IMR-90 (cell line): ENCODE measurements at places on chromosomes 6 and 20. TPM values are rescaled to one million over a fixed set of nuclear protein-coding genes. Genes with fewer than 3 reads are reported as not detected.

DNA sequence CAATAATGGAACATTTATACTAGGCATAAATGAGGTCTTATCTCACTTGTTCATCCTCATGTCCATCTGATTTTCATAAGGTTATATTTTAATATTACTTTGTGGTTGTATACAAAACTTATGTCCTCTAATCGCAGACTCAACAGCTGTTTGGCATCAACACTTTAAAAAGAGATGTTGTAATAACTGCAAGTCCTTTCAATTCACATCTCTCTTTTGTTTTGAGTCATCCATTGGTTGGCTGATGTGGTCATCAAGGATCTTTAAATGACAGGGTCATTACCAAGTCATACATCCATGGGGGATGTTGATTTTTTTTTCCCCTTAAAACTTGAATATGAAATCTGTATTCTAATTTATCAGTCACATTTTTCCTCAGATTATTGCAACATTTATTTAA lies 299.4 kb upstream of the NRSN1 start:
- no peak overlapping the region for H3K27ac ChIP-seq
- no peaks in the 10 kb centered on the region for H3K4me1 ChIP-seq
- H3K36me3 ChIP-seq = no peaks in the 10 kb centered on the region
- no peak overlapping the region for H3K4me3 ChIP-seq

GRCh38 chr20:137668-138490 lies 4.5 kb upstream of the DEFB126 start:
- 0 out of 2 replicates have a peak, but pooled peaks cover 1% of the 10 kb centered on the region for H3K27me3 ChIP-seq
- no peaks in the 10 kb centered on the region for H3K4me1 ChIP-seq
- no peak overlapping the region for H3K4me3 ChIP-seq
- H3K27ac ChIP-seq = no peak overlapping the region
- H3K36me3 ChIP-seq = no peaks in the 10 kb centered on the region

The LHFPL5 gene
- not detected in 2 replicates for polyA plus RNA-seq

- H3K27ac ChIP-seq = peak overlapping the region; percentile 24; the same call in 1 of the 2 replicates
- no peaks in the 10 kb centered on the region for H3K36me3 ChIP-seq
- H3K27me3 ChIP-seq = no peaks in the 10 kb centered on the region
- DNase-seq = peak; percentile 75
- peak overlapping the region; percentile 69 for H3K4me3 ChIP-seq
These were observed 1.2 kb downstream of the PLAGL1 start for GRCh38 chr6:144006736-144007477.

The SLC22A16 gene
- polyA plus RNA-seq = not detected in 2 replicates

GRCh38 chr20:21090721-21091120 lies 15.4 kb downstream of the LINC00237 start:
- H3K4me3 ChIP-seq = no peak overlapping the region
- no peaks in the 10 kb centered on the region for H3K4me1 ChIP-seq
- DNase-seq = no peak
- no peak overlapping the region for H3K27ac ChIP-seq
- H3K27me3 ChIP-seq = peaks cover 39% of the 10 kb centered on the region
- H3K36me3 ChIP-seq = no peaks in the 10 kb centered on the region

DNA sequence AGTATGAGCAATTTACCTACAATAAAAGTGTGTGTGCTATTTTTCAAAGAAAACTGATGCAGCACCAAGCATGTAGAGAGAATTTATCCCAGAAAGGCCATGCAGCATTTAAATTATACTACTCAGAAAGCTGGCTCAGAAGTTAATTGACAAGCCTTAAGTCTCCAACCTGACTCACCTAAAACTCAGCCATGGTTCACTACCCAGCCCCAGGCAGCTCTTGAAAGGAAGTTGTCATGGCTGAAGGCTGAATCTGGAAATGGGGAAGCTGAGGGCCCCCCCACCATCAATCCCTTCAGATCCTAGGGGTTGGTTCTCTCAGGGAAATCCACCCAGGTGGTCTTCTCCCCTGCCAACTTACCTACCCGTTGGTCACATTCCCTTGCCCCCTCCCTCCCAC lies 19.7 kb downstream of the PPIL6 start:
- no peak overlapping the region for H3K4me3 ChIP-seq
- H3K36me3 ChIP-seq = no peaks in the 10 kb centered on the region
- no peaks in the 10 kb centered on the region; the same call in 1 of the 2 replicates for H3K4me1 ChIP-seq
- no peak overlapping the region for H3K27ac ChIP-seq
- DNase-seq = no peak

The RAET1L gene
- polyA plus RNA-seq = not detected in 2 replicates

DNA sequence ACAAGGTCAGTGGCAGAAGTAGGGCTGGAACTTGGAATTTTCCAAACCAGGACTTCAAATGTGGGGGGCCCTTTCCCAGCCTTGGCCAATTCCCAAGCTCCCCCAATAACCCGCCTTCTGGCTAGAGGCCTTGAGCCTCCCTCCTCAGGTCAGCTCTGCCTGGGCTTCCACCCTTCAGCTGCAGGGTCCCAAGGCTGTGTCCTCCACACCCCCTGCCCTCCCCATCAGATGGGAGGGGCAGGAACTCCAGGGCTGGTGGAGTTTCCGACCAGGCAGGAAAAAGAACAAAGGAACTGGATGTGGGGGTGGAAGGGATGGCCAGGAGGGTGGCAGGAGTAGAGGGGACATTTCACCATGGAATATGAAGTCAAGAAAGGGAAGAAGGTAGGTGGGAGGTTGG lies at the start of gene CCM2L:
CCM2L (plus strand) TSS at position 338 of the 400 bp plus-strand sequence; CDS start at position 355, 17 bp downstream.
- no peak within 1 kb of the TSS for H3K27ac ChIP-seq
- no peak for DNase-seq
- H3K4me3 ChIP-seq = no peak within 1 kb of the TSS
- peaks cover 57% of the 10 kb centered on the region for H3K27me3 ChIP-seq

- no peaks in the 10 kb centered on the region for H3K36me3 ChIP-seq
- no peak for DNase-seq
- H3K27ac ChIP-seq = no peak overlapping the region
- H3K27me3 ChIP-seq = no peaks in the 10 kb centered on the region
- no peak overlapping the region for H3K4me3 ChIP-seq
These were observed 26.3 kb downstream of the GNL1 start for GRCh38 chr6:30530014-30530413.

- no peaks in the 10 kb centered on the region for H3K4me1 ChIP-seq
- no peaks in the 10 kb centered on the region for H3K36me3 ChIP-seq
- DNase-seq = no peak
- no peak overlapping the region for H3K4me3 ChIP-seq
- no peak overlapping the region for H3K27ac ChIP-seq
- peaks cover 39% of the 10 kb centered on the region for H3K27me3 ChIP-seq
These were observed 95.0 kb downstream of the SCML4 start for GRCh38 chr6:107729098-107729497.

- H3K27me3 ChIP-seq = no peaks in the 10 kb centered on the region
- DNase-seq = no peak
- H3K4me3 ChIP-seq = peak overlapping the region; percentile 62
- peak overlapping the region; percentile 47 for H3K27ac ChIP-seq
- peaks cover 4% of the 10 kb centered on the region; the same call in 1 of the 2 replicates for H3K4me1 ChIP-seq
These were observed 577 bp downstream of the SASH1 start for GRCh38 chr6:148343047-148343782.

- H3K4me1 ChIP-seq = no peaks in the 10 kb centered on the region
- H3K4me3 ChIP-seq = no peak overlapping the region
- no peak overlapping the region for H3K27ac ChIP-seq
These were observed 129.5 kb downstream of the MMUT start for GRCh38 chr6:49333345-49334125.

GRCh38 chr20:1431158-1431557 lies 35.5 kb downstream of the NSFL1C start:
- no peak overlapping the region for H3K4me3 ChIP-seq
- no peaks in the 10 kb centered on the region for H3K36me3 ChIP-seq
- H3K4me1 ChIP-seq = peaks cover 7% of the 10 kb centered on the region
